Activated CD8-positive, alpha-beta memory T cell treated with anti-CD3 and anti-CD28 coated beads, Interleukin-2, amount 10 ng/mL, durations not matched to agents 7 days and 5 days (primary cell): ENCODE measurements at places on chromosomes 1 and 21. TPM values are rescaled to one million over a fixed set of nuclear protein-coding genes. Genes with fewer than 3 reads are reported as not detected.

The COL6A2 gene
- 5.0 TPM for total RNA-seq

The RIPK4 gene
- total RNA-seq: not detected

- no peak for DNase-seq
Observed at GRCh38 chr1:149997585-149998262, 12.8 kb downstream of the OTUD7B start.

The TNFSF18 gene
- total RNA-seq: not detected

DNA sequence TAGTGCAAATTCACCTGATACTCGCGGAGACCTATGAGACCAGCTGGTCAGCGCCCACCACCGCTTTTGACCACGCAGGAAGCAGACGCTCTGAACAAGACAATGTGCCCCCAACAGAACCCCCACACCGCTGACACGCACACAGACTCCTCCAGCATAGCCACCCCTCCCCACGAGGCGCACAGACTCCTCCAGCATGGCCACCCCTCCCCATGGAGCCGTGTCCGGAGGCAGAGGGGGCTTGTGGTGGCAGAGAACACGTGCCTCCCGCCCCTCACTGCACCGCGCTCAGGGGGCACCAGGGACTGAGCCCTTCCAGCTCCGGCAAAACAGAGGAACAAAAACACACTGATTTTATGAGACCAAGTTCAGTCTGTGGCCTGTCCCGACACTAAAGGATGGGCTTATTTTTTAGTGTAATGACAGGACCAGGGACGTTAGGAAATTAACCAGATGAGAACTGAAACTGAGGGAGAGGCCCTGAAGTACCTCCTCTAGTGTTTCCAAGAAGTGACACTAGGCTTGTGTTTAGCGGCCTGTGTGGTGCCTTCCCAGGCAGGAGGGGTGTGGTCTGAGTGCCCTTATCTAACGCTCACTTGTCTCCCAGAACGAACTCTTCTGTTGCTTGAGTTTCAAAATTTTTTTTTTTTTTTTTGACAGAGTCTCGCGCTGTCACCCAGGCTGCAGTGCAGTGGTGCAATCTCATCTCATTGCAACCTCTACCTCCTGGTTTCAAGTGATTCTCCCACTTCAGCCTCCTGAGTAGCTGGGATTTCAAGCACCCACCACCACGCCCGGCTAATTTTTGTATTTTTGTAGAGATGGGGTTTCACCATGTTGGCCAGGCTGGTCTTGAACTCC lies 10.0 kb upstream of the AGPAT3 start:
- DNase-seq: peak; percentile 91

GRCh38 chr1:41640141-41640751 lies 155.8 kb upstream of the EDN2 start:
- DNase-seq: no peak

GRCh38 chr1:159959451-159959850 lies 5.4 kb upstream of the SLAMF9 start:
- DNase-seq: no peak
